ENCODE measurements at places on chromosomes 2 and 18.
A peak's percentile ranks its signal among the peaks of the same experiment; 100 is the strongest.

DNA sequence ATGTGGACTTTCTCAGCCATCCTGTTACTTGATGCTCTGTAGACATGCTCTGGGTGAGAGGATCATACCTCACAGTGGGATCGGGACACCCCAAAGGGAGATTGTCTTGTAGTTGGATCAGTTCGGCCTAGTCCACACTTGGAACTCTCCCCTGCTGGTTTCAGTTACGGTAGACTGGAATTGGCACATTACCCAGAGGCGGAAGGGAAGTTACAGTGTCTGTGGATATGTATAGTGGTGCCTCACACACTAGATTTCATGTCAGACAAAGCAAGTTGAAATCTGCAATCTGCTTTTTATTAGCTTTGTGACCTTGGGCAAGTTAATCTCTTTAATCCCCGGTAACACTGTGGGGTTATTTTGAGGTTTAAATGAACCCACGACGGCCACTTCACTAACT is 16.2 kb upstream of the CTAGE1 start:
- no peak for DNase-seq

GRCh38 chr2:55590810-55591440 is 26.5 kb downstream of the PPP4R3B start:
- DNase-seq = no peak

DNA sequence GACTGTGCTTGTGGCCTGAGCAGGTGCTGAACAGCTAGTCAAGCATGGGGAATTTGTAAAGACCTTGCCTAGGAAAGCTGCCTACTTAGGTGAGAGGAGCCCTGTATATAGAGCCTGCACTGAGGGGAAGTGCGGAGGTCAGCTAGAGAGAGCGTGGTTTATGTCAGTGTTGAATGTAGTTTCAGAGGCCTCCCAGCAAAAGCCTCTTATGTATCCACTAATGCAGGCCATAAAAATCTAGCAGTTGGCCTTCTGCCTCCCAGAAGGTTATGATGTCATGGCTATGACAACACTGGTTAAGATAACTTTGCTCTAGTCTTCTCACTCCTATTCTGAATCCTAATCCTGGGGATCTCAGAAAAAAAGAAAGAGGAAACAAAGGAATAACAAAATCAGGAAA is 88.9 kb downstream of the ASXL3 start:
- no peak for DNase-seq

DNA sequence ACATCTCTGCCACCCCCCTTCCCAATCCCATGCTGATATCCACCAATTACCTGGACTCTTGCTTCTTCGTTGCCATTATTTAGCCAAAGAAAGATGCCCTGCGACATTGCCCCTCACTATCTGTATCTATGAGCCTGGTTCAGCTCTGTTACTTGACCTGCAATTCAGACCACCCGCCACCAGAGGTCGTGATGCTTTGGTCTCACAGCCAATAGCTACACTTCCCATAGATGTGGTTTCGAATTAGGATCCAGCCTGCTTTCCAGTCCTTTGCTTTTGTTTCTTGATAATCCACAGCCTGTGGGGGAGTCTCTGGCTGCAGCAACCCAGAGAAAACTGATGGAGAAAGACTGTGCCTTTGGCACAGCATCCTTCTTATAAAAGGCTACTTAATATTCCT is 239.4 kb downstream of the KLHL29 start:
- DNase-seq = no peak

DNA sequence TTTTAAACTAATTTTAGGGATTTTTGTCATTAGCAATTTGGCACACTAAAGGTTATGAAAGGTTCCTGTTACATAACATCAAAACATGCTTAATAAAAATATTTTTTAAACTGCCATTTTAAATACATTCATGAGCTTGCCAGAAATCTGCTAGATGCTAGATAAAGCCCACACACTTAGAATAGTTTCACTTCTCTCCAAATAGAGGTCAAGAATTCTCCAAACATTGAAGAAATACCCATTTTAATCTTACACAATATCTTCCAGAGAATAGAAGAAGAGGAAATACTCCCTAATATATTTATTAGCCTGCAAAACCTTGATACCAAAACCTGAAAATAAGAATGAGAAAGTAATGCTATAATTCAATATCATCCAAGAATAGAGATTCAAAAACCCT is 247.5 kb downstream of the PTH2R start:
- no peak for DNase-seq

- no peak for DNase-seq
These were observed 300.3 kb upstream of the MGAT5 start for GRCh38 chr2:133953524-133953923.

GRCh38 chr18:62337336-62337735 is 12.2 kb downstream of the TNFRSF11A start:
- DNase-seq = no peak

DNA sequence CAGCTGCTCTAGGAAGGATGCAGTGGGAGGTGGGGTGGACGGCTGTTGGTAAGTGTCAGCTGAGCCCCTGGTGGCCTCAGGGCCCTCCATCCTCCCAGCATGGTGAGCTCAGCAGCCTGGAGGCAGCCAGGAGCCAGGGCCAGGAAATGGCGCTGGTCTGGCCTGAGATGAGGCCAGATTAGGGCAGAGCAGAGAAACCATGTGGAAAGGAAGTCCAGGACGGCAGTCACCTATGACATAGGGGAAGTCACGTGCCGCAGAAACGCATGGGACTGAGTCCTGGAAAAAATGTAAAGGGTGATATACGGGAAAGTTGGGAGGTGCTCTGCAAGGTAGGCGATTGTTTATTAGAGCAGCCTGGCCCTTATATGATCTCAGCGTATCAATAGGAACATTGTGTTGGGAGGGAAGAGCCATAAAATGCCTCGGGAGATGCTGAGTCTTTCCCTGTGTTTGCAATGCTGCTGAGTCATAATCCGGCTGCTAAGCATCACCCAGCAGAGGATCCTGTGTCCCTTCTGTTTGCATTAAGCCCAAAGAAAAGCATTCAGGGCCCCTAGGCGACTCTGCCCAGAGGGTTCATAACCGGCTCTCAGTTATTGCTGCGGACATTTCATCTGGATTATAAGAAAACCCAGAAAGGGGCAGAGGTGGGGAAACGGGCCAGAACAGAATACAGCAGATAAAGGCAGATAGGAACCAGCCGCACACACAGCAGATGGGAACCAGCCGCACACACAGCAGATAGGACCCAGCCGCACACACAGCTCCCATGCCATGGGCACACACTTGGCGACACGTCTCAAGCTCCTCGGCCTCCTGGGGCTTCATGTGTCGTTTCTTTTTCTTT is 30.3 kb upstream of the B3GNT7 start:
- DNase-seq = no peak

GRCh38 chr2:84865181-84865783 is 15.6 kb downstream of the TRABD2A start:
- no peak for DNase-seq

DNA sequence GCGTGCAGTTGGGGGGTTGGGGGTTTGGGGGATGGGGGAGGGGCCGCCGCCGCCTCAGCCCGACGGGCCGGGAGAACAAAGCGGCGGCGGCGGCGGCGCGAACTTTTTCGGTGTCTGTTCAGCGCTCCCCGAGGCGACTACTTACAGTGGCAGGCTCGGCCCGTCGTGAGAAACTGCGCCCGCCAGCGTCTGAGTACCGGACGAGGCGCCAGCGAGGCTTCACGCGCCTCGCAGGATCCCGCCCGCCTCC is 172 bp downstream of the PRKD3 start:
- peak; percentile 75 for DNase-seq

DNA sequence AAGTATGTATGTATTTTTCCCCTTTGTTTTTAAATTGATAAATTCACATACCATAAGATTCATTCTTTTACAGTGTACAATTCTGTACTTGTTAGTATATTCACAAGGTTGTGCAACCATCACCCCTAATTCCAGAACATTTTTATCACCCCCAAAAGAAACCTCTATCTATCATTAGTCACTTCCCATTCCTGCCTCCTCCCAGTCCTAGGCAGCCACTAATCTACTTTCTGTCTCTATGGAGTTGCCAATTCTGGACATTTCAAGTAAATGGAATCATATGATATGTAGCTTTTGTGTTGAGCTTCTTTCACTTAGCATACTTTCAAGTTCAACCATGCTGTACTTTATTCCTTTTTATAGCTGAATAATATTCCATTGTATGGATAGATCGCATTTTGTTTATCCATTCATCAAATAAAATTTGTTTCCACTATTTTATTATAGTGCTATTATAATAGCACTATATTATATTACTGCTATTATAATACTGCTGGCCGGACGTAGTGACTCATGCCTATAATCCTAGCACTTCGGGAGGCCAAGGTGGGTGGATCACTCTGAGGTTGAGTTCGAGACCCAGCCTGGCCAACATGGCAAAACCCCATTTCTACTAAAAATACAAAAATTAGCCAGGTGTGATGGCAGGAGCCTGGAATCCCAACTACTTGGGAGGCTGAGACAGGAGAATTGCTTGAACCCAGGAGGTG is 10.9 kb downstream of the STARD7 start:
- DNase-seq = no peak

GRCh38 chr2:88691339-88692183 is at the start of gene RPIA:
Gene RPIA, plus strand, starts transcription at chr2:88691673. Its CDS starts 26 bp downstream, at chr2:88691699.
- DNase-seq = peak; percentile 99

GRCh38 chr2:223578846-223579245 is 23.3 kb downstream of the SCG2 start:
- DNase-seq = no peak

GRCh38 chr2:20674974-20675679 is 8.2 kb downstream of the GDF7 start:
- DNase-seq = no peak

GRCh38 chr2:198113316-198113715 is 308.9 kb downstream of the PLCL1 start:
- no peak for DNase-seq

DNA sequence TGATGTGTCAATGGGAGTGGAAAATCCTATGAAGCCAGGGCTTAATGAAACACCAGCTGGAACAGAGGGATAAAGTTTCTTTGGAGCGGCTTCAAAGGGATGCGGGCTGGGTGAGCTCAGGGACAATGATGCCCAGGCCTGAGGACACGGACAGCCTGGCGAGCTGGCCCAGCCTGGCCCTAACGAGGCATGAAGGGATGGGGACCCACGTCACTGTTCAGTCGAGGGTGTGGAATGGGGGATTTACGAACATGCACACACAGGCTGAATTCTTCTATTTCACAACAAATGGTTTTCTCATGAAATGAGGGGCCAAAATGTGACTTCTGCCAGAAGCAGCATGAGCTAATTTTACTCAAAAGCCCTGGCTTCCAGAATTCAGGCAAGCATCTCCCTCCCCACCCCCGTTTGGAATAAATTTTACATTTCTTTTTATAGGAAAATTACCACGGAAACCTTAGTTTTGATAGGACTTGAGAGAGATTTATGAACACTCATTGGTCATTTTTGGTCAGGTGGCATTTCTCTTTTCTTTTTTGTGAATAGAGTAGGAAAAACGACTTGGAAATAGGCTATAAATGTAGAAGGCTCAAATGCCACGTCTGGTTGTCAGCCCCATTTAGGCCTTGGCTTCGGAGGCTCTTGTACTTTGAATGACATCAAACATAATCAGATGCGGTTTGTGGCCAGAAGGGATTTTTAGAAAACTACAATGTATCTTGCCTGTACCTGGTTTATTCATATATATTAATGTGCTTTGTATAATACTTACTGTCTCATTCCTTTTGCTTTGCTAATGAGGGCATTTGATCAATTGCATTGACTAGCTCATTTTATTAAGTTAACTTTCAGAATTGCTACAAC is 893.8 kb upstream of the CELF4 start:
- no peak for DNase-seq

DNA sequence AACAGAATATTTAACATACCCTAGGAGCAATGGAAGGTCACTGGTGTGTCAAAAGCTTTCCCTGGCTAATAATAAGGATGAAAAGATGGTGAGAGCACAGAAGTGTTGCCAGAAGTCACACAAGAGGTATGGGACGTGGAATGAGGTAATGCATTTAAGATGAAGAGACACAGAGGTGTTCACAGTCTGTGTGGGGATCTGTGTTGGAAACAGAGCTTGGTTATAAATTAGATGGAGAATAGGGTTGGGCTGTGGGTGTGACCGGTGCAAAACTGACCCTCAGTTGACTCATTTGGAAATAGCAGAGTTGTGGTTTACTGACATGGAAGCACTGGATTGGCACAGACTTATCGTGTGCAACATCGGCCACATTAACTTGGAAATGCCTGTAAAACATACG is 372.5 kb downstream of the SATB2 start:
- no peak for DNase-seq

DNA sequence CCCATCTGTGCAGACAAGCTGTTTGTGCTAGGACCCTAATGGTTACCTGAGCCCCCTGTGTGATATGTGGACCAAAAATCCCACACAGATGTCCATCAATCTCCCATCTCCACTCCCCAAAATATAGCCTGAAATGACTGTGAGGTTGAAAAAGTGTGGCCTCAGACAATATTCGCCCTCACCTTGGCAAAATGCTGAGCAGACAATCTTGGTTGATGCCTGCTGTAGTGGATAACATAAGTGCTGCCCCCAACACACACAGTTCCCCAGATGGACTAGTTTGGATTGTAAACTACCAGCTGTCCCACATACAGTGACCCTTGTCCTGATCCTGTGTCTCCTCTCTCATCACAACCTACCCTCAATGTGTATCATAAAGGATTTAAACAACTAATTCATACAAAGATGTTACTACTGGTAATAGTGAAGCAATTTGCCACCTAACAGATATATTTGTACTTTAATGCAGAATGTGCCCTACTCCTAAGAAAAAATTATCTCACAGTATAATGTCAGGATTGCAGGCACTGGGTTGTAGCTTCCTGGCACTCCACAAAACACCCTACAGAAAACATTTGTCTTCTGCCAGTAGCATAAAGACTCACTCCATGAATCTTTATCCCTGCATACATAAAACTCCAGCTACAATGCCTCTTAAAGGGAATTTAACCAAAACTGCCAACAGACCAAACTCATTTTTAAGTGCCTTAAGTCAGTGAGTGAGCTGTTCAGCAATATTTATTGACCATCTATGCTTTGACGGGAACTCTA is 161.6 kb downstream of the FBXO15 start:
- no peak for DNase-seq

DNA sequence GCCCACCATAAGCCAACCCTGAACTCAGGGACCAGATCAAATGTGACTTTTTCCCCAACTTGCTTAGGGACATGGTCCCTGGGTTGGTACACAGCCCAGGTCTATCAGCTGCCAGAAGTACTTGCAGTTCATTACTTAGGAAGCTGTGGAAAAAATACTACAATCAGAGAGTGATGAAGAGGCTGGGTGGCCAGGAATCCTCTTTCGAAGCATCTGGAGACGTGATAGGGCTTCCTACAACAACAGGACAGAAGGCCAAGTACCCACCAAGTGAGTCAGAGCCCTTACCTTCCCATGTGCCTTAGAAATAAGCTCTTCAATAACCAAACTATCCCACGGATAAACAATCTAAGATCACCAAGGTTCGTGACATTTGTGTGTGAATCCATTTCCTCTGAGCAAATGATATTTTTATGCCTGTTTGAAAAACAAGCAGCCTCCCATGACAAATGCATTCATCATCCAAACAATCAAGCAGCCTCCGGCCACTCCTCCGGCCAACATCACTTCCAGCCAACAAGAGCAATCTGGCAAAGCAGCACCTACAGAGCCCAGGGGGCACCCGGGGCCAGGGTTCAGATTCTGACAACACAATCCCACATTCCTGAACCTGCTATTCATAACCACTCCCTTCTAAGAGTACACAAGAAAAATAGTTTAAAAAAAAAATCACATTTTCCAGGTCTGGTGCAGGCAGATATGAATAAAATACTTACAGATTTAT is 26.4 kb downstream of the TBC1D8 start:
- no peak for DNase-seq

GRCh38 chr2:16328521-16329190 is 337.0 kb downstream of the CYRIA start:
- no peak for DNase-seq

GRCh38 chr2:217331523-217332416 is 471.9 kb upstream of the TNP1 start:
- DNase-seq = no peak

- DNase-seq = no peak
These were observed 23.1 kb upstream of the TXNDC2 start for GRCh38 chr18:9862686-9863085.
